Motor neuron (in vitro differentiated cells): ENCODE measurements at places on chromosomes 16 and 17. TPM values are rescaled to one million over a fixed set of nuclear protein-coding genes. Genes with fewer than 3 reads are reported as not detected.
A peak's percentile ranks its signal among the peaks of the same experiment; 100 is the strongest.

GRCh38 chr16:57600048-57600835, 28.2 kb upstream of the ADGRG1 start:
- ATAC-seq = peak; percentile 98

Gene RASD1
- total RNA-seq = 0.46 and 0.59 TPM in 2 replicates

GRCh38 chr16:68383858-68384257, 64.5 kb downstream of the SMPD3 start:
- peak; percentile 15 for ATAC-seq

Gene GRB7
- total RNA-seq = 1.9 TPM in 1 of 2 replicates, not detected in the other

GRCh38 chr16:28292731-28293600, 641 bp downstream of the SBK1 start:
- ATAC-seq = no peak

Gene ACSM3
- 0.23 and 1.3 TPM in 2 replicates for total RNA-seq

GRCh38 chr16:81694494-81695280, 84.4 kb upstream of the PLCG2 start:
- ATAC-seq = no peak

Gene TAT
- 0.27 and 0.88 TPM in 2 replicates for total RNA-seq

DNA sequence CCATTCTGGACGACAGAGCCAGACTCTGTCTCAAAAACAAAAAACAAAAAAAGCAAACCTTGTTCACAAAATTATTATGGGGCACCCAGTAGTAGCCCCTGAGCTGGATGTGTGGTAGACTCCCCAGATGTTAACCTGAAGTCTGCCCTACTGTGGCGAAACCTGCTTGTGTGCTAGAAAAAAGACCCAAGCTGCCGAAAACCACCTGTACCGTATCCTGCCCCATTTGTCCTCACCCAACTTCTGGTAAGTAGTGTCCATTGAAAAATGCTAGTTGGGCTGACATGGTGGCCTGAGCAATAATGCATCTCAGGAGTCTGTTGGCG, 9.1 kb downstream of the RMI2 start:
- ATAC-seq = no peak

Gene NTN1
- total RNA-seq = 8.0 and 8.1 TPM in 2 replicates

GRCh38 chr17:27296428-27296979, 2.6 kb downstream of the WSB1 start:
- ATAC-seq = no peak

DNA sequence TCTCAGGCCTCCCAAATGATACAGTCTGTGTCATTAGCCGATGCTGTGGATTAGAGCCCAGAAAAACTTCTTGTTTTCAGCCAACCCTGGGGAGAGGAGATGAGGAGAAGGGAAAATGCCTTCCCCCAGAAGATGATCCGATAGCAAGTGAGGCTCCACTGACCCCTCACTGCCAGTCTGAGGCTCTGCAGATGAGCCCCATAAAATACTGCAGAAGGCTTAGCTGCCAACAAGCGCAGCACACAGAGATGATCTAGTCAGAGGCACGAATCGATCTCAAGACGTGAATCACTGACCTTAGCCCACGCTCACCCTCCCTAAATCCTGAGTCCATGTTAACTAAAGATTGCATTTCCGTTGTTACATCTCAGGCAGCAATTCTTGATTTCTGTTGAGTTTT, 31.5 kb downstream of the SALL1 start:
- ATAC-seq = peak; percentile 73

DNA sequence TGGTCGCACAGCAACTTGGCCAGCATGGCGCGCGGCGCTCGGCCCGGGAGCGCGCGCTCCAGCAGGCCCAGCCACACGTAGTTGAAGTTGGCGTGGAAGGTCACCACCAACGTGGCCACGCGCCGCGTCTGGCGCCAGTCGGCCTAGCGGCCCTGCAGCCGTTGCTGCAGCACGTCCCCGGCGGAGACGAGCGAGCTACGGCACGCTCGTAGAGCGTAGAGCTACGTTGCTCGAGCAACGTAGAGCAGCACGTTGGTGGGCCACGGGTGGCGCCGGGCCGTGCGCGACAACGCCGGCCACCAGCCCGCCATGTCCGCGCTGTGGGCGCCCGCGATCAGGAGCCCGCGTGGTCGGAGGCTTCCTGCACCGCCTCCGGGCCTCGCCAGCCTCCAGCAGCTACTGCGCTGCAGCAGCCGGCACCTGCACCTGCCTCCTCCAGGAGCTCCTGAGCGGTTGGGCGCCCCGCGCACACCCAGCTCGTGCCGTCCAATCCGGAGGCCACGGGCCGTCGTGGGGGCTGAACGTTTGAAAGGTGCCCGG, 13.4 kb upstream of the SULT1A1 start:
- no peak for ATAC-seq

- ATAC-seq = no peak
Measured at GRCh38 chr16:58425756-58426494, 33.7 kb downstream of the GINS3 start.

Gene GLIS2
- 7.6 and 7.8 TPM in 2 replicates for total RNA-seq

GRCh38 chr17:65813306-65813705, 251.9 kb upstream of the AXIN2 start:
- ATAC-seq = no peak

DNA sequence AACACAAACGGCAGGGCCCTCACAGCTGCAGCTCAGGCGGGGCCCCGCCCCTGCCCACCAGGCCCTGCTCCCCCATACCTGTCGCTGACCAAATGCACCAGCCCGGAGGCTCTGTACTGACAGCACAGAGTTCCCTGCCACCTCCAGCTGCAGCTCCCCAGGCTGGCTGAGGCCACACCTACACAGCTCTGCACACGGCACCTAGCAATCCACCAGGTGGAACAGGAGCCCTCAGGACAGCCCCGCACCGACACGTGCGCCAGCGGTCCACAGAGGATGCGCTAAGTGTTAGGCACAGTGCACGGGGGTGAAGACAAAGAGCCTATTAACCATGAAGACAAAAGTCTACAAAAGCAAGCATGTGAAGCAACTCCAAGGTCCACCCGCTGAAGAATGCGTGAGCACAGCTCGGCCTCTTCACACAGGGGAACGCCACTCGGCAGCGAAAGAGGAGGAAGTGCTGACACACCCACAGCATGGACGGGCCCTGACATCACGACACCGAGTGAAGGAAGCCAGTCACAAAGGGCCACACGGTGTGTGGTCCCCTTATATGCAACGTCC, 5.4 kb downstream of the ZCCHC14 start:
- peak; percentile 39 for ATAC-seq

DNA sequence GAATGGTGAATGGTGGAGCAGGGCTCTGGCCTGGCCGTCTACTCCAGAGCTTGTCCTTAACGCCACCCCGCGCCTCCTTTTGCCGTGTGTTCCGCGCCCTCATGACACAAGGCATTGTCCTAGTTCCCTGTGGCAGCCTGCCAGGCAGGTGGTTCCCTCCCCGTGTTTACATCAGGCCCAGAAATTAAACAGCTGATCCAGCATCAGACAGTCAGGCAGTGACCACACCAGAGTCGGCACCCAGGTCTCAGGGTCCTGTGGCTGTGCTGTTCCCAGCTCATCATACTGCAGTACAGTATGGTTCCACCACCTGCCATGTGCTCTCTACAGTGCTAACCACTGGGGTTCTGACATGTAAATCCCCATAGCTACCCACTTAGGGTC, 119.7 kb downstream of the RAB11FIP4 start:
- ATAC-seq = peak; percentile 41
